ENCODE measurements at places on chromosomes 13 and 19.

DNA sequence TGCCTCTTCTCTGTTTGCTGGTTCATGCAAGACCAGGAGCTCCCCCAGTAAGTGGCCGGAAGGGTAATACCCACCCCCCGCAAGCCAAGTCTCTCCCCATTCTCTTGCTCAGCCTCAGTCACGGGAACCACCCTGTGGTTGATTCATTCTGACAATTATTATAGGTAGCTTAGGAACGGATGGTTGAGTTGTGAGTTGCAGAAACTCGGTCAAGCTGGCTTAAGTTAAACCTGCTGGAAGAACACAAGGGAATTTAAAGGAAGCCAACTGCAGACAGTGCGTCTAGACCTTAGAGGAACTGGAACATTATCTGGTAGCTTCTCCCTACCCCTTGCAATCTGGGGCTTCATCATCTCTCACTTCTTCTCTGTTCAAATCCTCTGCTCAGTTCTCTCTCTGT, 8.9 kb downstream of the FPR1 start:
- peak; percentile 87 for DNase-seq

DNA sequence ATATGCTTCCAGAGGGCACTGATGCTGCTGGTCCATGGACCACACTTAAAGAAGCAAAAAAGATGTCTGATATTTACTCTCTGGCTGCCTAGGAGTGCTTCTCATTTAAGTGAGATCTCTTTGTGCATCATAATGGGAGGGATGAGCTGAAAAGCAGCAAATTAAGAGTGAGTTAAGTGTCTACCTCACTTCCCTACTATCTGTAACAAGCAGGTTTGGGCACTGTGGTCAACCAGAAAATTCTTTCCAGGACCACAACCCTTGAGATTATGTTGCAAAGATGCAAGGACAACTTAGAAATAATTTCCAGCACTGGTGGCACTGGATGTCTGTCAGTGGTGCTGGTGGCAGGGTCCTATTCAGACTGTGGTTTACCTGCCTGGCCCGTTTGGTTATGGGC, 52.1 kb upstream of the USPL1 start:
- DNase-seq, result no peak

- peak; percentile 39 for DNase-seq
Observed at GRCh38 chr13:36453516-36453915, 21.2 kb downstream of the CCNA1 start.

GRCh38 chr13:55403887-55404487, 1736.7 kb upstream of the PRR20A start:
- DNase-seq, result no peak

- DNase-seq, result no peak
Observed at GRCh38 chr13:104086759-104087158, 1020.5 kb upstream of the SLC10A2 start.

- no peak for DNase-seq
Observed at GRCh38 chr13:31794452-31794851, 55.1 kb downstream of the RXFP2 start.

GRCh38 chr13:72342364-72342763, 385.1 kb downstream of the MZT1 start:
- no peak for DNase-seq

GRCh38 chr13:98581971-98582702, 5.2 kb upstream of the STK24 start:
- DNase-seq, result peak; percentile 72

- no peak for DNase-seq
Observed at GRCh38 chr13:18953139-18953930, 228.3 kb downstream of the TUBA3C start.

DNA sequence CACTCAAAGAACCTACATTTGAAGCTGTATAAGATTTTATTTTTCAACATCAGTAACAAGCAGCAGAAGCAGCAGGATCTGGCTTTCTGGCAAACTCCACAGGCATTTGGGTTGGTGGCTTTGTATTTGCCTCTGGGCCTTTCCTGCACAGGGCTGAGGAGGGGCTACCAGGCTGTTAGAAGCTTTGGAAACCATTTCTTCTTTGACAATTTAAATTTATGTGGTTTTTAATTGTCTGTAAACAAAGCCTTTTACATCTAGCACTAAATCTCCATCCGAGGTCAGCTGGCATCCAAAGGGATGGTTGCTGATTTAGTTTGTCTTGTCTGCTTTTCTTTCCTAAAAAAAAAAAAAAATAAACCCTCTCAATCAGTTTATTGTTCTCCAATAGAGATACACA, 127.5 kb upstream of the OBI1 start:
- no peak for DNase-seq

GRCh38 chr19:38583219-38583984, 34.4 kb downstream of the MAP4K1 start:
- no peak for DNase-seq

DNA sequence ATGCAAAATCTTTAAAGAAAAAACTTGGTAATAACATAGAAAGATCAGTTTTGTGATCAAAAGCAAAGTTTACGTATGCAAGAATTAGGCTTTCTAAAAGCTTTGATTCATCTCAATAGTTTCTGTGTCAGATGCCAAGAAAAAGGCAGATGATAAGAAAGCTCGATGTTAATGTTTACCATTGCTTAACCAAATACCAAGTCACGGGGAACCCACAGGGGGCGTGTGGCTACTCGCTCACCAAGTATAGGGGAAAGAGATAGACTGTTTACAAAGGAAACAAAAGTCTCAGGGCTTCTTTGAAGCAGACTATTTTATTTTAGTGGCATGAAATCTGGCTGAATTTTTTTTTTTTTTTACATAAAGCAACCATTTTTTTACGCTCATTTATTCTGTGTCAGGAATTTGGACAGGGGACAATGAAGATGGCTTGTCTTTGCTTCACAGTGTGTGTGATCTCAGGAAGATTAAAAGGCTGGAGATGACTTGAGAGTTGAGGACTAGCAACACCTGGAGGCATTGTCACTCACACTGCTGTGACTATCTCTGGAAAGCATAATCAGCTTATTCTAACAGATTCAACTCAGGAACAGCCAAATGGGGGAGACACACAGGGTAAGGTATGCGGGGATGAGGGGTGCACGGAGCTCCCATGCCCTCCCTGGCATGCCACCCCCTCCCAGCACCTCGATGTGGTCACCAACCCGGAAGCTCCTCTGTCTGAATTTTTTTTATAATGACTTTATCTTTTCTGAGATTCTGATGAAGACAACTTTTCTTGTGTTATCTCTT, 24.9 kb downstream of the RCBTB1 start:
- peak; percentile 18 for DNase-seq

DNA sequence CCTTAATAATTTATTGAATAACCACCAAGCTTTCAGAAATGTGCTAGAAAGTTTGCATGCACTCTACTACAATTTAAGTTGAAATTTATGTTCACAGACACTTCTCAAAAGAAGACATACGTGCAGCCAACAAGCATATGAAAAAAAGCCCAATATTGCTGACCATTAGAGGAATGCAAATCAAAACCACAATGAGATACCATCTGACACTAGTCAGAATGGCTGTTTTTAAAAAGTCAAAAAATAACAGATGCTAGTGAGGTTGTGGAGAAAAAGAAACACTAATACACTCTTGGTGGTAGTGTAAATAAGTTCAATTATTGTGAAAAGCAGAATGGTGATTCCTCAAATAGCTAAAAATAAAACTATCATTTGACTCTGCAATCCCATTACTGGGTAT, 308.8 kb upstream of the PCDH9 start:
- peak; percentile 60 for DNase-seq

- no peak for DNase-seq
Observed at GRCh38 chr19:4536798-4537197, 1.8 kb upstream of the PLIN5 start.

GRCh38 chr19:12994701-12995595, at the start of gene NFIX:
TSS of gene NFIX (plus strand) at chr19:12995475. CDS start at chr19:12995838, 363 bp downstream.
- DNase-seq, result peak; percentile 81

DNA sequence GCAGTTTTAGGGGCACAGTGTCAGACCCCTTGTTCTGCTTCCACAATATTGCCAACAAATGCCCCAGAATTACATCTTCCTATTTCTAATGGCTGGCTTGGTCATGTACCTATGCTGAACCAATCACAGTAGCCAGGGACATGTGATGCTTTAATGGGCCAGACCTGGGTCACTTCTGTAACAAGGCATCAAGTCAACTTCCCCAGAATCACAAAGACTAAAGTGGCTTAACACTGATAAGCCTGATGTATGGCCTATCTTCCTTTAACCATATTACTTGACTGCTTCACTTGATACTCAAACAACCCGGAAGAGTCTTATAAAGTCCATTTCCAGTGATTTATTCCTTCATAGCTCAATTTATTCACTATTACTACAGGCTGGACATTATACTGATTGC, 19.6 kb downstream of the LNX2 start:
- no peak for DNase-seq

DNA sequence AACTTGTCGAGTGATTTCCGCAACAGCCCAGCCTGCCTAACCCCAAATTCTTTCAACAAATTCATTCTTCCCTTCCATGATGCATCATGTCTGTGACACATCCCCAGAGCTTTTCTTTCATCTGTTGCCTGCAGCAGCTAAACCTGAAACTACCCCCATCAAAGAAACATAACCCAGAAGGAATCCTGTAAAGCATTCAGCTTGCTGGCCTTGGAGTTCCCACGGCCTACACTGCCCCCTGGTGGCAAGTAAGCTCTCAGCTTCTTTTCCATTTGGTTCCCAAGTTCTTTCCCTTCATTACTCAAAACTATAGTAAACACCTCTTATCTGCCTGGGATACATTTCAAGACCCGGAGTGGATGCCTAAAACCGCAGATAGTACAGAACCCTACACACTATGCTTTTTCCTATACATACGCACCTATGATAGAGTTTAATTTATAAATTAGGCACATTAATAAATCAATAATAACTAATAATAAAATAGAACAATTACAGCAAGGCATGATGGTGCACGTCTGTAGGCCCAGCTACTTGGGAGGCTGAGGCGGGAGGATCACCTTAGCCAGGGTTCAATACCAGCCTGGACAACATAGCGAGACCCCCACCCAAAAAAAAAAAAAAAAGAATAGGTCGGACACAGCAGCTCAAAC, 7.4 kb downstream of the ETHE1 start:
- DNase-seq, result peak; percentile 89

GRCh38 chr19:58466089-58466759, 656 bp upstream of the ZNF324 start:
- no peak for DNase-seq

DNA sequence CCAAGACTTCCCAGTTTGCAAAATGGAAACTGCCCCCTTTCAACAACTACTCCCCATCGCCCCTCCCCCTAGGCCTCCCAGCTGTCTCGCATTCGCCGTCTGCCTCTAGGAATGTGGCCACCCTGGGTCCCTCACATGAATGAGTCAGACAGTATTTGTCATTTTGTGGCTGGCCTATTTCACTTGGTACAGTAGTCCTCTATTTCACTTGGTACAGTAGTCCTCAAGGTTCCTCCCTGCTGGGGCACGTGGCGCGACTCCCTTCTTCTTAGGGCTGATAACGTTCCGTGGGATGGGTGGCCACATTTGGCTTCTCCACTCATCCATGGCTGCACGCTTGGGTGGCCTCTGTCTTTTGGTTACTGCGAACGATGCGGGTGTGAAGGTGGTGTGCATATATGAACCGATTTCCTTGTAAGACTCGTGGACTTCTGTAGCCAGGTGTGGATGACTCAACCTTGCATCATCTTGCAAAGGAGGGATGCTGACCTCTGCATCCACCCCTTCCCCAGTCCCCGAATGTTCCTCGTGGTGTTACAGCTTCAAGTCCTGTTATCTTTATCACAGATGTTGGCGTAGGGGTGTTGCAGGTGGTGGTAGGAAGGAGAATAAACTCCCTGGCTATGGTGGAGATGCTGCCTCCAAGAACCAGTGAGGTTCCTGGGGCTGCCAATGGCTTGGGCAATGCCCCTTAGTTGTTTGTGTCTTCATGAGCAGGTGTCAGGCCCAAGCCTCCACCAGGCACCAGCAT, 112.1 kb upstream of the SOX1 start:
- no peak for DNase-seq

DNA sequence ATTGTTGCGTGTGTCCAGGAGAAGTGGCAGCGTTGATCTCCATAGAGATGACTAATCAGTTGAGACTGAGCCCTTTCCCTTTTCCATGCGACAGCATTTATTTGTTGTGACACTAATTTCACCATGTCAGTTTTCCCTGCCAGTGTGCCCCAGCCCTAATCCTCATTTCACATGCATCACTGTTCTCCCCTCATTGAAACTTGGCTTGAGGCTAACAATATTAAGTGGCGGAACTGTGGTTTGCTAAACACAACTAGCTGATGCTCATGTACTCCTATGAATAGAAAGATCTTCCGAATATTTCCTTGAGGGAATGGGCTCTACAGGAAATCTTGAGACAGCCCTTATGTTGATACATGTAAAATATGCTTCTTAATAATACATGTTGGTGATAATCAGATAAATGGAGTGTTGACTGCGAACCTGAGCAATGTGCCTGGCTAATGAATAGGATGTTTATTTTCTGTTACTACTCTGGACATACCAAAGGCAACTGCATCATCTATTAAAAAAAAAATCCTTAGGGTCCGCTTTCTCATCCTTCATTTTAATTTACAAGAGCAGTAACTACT, 258.6 kb downstream of the ATP8A2 start:
- DNase-seq, result no peak

- no peak for DNase-seq
Observed at GRCh38 chr13:40622761-40623160, 43.7 kb downstream of the FOXO1 start.

GRCh38 chr13:111202156-111202621, 87.1 kb downstream of the ARHGEF7 start:
- no peak for DNase-seq

DNA sequence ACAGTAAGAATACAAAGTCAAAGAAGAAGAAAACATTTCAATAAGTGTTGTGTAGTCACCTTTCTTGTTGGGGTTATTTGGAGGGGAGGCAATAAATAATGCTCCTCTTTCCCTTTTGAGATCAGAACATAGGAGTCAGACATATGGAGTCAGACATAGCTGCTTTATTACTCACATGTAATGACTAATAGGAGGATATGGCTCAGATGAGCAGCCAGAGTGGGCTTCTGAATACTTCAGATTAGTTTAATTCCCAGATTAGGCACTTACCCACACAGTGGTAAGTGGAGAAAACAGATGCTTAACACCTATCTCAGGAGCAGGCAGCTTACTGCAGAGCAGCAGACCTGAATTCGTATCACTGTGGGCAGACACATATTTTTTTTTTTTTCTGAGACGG, 31.7 kb upstream of the C1QTNF9B start:
- DNase-seq, result peak; percentile 84

Data from fibroblast of skin of scalp (primary cell).